ENCODE measurements at places on chromosomes 4 and X.

DNA sequence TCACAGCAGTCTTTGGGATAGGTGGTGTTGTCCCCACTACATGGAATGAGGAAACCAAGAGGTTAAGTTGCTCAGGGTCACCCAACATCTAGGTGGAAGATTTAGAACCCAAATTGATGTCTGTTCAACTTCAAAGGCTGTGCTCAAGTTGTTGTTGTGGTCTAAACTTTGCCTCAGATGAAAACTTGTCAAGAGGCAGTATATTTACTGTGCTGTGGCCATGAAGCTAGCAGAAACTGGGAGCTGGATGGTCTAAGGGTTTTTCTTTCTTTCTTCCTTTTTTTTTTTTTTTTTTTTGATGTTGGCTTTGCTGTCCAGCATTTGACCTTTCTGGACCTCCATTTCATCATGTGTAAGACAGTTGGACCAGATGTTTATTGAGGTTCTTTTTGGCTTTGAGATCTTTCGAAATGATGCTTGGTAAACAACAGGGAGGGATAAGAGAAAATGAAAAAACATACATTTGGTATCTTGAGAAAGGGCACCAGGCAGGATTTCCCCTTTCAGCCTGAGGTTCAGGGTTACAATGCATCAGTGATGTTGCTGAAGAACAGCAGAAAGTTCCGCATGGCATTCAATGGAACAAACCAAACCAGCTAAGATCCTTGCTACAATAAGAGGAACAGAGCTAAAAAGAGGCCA lies 166.2 kb upstream of the RPS6KA3 start:
- no peak for DNase-seq

DNA sequence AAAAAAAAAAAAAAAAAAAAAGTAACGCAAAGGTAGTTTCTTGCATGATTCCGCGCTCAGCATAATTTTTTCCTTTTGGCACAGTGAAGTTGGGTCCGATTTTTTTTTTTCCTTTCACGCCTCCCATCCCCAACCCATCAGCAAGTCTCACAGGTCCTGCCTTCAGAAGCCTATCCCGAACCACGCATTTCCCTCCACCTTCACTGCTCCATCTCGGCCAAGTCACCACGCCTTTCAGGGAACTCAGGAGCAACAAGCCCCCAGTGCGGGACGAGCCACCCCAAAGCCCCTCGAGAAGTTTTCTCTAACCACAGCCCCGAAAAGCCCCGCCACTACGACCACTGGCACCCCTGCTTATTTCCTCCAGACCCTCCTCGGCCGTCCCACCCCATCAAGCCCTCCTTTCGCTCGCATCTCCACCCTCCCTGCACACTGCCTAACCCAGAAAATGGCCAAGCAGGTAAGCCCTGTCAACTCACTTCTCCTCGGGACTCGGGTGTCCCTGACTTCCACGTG lies 1.0 kb downstream of the SLBP start:
- DNase-seq = no peak

DNA sequence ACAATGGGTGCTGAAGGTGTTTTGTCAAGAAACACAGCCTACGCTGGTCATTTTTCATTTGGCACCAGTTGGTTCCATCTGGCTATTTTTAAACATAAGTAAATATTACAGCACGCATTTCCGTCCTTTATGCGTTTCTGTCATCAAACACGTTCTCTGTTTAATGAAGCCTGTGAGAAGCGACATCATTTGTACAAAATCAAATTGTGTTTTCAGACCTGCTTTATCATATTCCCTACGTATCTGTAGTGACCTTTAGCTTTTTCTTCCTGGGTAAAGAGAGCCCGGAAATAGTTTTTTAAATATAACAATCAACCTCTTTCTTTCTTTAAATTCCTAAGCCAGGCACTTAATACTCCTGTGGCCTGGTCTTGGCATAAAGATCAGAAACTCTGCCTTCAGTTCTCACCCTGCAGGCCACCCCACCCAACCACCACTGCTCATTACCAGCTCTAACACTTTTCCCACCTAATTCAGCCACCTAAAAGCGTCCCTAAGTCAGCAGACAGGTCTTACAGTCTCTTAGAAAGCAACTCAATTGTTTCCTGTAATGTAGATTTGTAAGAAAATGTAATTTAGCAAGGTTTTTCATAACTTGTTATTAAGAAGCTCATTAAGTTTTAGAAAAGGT lies 30.4 kb downstream of the ACSL1 start:
- no peak for DNase-seq

GRCh38 chr4:98638661-98639060 lies 19.8 kb downstream of the TSPAN5 start:
- DNase-seq = peak; percentile 54

- no peak for DNase-seq
Measured at GRCh38 chr4:138217567-138217966, 24.6 kb downstream of the SLC7A11 start.

DNA sequence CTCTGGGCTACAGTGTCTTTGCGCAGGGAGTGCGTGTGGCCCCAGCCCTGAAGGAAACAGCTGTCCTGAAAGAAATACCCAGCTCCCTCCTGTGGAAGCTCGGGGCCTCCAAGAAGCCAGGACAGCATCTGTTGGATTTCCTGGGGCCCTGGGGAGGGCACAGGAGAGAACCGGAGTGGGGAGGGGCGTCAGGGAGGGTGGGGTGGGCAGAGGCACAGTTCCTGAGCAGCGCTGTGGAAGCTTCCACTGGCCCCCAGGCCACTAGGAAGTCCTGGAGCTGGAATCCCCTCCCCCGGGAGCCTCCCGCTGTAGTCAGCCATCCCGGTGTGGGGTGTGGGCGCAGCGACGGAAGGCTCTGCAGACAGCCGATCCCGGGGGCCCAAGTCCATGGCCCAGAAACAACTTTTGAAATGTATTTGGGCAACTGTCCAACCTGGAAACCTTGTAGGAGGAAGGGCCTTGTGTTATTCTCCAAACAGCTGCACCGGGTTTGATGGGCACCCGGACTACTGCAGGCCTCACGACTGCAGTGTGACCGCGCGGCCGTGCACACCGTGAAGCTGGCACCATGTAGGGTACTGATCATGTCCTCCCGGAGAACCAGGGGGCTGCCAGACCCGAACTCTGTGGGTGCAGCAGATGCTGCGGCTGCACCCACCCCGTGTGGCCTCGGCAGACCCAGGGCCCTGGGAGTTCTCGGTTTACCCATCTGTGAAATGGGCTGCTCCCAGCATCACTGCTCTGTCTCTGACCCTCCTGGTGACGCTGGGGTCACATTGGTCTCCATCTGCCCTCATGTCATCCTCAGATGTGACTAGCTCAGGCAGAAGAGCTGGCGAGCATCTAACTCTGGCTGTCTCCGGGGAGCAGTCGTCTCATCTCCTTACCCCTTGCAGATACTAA lies 68.5 kb upstream of the HMX1 start:
- no peak for DNase-seq

DNA sequence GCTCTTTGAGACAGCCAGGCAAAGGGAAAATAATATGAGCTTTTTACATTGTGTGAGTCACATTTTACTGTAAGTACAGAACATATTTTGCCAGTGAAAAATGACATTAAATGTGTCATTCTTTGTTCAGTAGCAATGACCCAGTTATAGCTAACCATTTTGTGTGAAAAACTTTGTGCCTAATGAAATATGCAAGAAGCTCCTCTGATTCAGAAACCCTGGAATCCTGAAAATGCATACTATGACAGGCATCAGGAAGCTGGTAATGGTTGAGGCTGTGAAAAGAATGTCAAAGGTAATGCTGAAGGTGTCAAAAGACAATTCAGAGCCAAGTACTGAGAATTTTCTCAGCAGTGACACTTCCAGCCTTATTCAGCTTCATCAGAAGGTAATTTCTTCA lies 549.5 kb upstream of the SMIM31 start:
- peak; percentile 0 for DNase-seq

GRCh38 chr4:145102619-145103018 lies 4.5 kb downstream of the ABCE1 start:
- no peak for DNase-seq

All from HCEC 1CT (cell line).